EH (cell line): ENCODE measurements at places on chromosomes 16 and 17.

GRCh38 chr17:20986767-20987510 is 55.9 kb downstream of the USP22 start:
- DNase-seq = no peak

DNA sequence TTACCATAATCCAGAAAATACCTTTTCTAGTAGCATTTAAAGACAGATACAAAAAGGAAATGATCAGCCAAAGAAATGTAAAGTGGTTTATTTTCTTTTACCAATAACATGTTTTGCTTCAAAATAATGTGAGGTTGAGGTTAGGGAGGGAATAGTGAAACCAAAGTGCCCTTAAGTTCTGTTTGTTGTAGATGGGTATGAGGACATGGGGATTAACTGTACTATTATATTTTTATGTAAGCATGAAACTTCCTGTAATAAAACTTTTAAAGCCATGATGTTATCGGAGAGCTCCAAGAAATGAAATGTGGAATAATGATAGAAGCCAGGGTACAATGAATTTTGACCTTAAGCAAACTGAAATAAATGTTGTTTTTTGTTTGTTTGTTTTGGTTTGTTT is 9.9 kb downstream of the C16orf46 start:
- no peak for DNase-seq

DNA sequence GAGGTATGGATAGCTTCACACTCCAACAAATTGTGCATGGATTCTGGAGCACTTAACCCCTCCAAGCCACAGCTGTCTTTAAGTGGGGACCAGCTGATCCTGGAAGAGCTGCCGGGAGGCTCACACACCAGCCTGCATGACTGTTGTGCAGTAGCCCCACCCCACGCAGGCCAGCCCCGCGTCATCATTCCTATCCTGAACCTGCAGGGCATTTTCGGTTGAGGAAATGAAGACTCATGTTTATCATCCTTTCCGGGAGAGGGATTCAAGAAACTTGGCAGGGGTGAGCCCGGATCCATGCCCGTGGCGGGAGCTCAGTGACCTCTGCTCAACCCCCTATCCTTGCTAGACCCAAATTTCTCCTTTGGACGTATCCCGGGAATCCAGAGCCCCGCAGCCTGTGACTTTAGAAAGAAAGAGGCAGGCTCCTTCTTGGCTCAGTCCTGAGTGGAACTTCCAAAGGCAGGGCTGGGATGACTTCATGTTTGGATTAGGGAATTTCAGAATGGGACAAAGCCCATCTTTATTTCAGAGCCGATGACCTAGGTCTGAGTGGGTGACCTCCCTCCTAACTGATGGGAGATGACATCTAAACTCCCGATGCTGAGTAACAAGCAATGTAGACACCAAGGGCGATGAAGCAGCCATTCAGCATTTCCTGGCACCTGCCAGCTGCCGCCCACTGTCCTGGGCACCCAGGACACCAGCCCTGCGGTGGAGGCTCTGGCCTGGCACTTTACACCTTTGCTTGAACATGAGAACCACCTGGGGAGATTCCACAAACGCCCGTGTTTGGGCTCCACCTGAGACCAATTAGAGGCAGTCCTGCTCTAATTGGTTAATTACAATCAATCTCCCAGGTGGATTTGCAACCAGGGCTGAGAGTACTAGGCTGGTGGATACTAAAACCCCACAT is 43.3 kb upstream of the CMIP start:
- peak; percentile 89 for DNase-seq

DNA sequence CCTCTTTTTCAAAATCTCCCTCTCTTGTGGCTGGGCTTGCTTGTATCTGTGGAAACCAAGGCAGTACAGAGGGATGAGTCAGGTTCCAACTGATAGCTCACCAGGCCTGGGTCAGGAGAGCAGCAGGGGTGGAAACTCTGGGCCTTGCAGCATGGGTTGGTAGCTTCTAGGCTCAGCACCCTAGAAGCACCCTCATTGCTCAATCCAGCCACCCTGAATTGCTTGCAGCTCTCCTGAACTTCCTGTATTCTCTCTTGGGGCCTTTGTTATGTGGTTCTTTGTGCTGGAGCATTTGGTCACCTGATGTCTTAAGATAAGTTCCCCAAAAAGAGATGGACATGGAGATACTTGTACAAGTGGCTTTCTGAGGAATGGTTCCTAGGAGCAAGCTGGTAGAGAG is 169.4 kb downstream of the IRX5 start:
- DNase-seq = no peak

DNA sequence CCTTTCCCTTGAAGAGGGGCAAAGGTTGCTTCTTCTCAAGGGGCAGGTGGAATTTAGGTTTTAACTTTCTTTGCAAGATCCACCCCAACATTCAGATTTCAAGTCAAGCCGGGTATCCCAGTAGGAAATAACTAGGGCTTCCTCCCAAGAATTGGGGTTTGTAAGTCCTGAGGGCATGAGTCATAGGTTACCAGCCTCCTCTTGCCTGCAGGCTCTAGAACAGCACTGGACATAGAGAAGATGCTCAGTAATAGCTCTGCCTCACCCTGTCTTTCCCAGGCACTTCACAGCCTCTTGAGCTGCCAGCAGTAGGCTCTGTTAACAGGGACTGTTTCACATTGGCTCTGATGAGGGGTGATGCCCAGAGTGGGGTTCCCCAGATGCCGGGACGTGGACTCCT is 35.8 kb upstream of the ZFP90 start:
- DNase-seq = peak; percentile 71

DNA sequence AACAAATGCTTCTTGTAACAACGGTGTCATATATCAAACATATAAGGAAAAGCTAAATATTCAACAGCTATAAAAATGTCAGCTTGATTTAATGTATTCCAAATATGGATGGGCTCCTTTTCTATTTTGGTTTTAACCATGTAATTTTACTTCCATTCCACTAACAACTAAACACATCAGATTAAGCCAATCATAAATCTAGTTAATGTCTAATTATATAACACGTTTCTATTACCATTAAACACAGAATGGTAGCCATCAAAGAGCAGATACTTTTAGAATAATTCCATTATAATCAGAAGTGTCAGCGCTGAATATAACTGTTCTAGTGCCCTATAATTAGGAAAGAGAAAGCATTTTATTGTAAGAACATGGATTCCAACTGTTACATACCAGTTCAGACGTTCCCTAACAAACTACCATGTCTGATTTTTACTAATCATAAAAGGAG is 10.0 kb downstream of the CMC2 start:
- DNase-seq = peak; percentile 39

- DNase-seq = no peak
These were observed 3.2 kb upstream of the MYLK3 start for GRCh38 chr16:46751381-46751780.

GRCh38 chr17:17063546-17064122 is 21.4 kb downstream of the MPRIP start:
- DNase-seq = peak; percentile 61

GRCh38 chr16:46658925-46659324 is 30.1 kb downstream of the VPS35 start:
- peak; percentile 4 for DNase-seq

GRCh38 chr16:914440-914839 is 56.3 kb downstream of the LMF1 start:
- DNase-seq = peak; percentile 7

GRCh38 chr17:72724267-72724666 is 368.2 kb downstream of the SLC39A11 start:
- DNase-seq = peak; percentile 80

DNA sequence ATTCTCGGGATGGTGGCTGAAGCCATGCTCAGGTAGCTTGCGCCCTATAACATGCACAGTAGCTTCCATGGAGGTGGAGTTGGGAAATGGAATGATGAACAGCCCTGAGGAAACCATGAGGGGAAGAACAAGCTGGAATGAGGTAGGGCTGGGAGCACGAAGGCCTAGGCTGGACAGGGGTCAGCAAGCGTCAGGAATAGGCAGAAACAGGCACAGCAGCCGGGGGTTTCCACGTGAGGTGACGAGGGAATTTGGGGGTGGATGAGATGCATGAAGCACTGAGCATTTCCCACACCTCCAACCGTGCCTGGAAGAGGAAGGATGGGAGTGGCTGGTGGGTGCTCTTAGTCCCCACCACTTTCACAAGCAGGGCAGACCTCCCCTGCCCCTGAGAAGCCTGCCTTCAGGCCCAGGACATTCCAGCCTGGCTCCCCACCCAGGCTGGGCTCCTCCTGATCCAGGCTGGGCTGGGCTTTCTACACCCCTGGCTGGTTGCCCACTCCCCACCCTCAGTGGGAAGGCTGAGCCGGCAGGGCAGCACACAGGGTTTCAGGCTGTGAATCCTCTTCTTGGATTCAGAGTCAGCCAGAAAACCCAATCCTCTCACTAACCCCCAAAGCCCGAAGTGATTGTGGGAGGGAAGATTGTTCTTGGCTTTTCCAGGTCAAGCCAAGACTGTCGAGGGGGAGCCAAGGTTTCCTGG is 21.9 kb downstream of the PLEKHG4 start:
- DNase-seq = no peak

GRCh38 chr16:29974291-29975133 is 844 bp downstream of the TAOK2 start:
- DNase-seq = peak; percentile 30

GRCh38 chr16:66473654-66474519 is 46.8 kb downstream of the BEAN1 start:
- DNase-seq = no peak

DNA sequence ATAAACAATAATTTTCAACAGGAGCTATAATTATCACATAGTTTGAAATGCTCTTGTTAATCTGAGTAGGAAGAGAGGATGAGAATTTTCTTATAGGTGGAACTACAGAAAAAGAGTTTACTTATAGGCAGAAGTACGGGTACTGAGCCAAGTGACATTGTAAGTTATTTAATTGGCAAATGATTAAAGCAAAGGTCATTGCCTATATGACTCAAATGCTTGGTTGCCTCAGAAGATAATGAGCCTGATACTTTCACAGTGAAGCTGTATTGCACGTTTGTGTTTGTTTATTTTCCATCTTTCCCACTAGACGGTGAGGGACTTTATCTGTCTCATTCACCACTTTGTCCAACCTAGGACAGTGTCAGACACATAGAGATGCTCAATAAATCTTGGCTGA is 749.3 kb downstream of the MAF start:
- DNase-seq = no peak

GRCh38 chr16:79041206-79041605 is 559.3 kb downstream of the MAF start:
- DNase-seq = no peak

GRCh38 chr16:75342308-75342811 is 90.9 kb upstream of the BCAR1 start:
- peak; percentile 82 for DNase-seq

GRCh38 chr16:15517743-15518377 is 83.5 kb downstream of the BMERB1 start:
- DNase-seq = no peak

DNA sequence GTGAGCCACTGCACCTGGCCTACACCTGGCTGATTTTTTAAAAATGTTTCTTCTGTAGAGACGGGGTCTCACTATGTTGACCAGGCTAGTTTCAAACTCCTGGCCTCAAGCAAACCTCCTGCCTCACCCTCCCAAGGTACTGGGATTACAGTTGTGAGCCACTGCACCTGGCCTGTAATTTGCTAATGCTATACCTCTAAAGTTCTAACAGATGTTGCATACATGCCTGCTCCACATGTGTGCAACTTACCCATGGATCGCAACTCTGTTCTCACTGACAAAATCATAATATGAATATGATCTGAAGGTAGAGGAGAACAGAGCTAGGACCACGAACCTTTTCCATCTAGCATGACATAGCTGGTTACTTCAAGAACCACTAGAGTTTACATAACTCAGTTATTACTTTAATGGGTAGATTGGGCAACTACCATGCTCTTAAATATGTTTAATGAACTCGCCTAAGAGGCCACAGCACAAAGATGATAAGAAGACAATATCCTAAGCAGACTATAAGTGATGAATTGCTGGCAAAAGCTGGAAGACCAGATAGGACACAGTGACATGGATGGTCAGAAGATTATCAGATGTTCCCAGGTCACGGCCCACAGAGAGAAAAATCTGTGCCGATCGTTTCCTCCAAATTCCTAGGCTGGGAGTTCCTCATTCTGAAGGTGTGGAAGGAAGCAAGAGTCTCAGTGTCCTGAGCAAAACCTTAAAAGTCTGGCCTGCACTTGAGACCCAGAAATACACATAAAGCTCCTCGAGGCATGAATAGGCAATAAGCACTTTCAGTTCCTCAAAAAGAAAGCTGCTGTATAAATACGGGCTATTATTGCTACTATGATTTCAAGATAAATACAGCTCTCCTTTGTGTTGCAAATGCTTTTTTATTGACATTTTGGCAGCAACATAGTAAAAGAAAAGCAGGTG is 53.6 kb upstream of the ICAM2 start:
- DNase-seq = no peak

DNA sequence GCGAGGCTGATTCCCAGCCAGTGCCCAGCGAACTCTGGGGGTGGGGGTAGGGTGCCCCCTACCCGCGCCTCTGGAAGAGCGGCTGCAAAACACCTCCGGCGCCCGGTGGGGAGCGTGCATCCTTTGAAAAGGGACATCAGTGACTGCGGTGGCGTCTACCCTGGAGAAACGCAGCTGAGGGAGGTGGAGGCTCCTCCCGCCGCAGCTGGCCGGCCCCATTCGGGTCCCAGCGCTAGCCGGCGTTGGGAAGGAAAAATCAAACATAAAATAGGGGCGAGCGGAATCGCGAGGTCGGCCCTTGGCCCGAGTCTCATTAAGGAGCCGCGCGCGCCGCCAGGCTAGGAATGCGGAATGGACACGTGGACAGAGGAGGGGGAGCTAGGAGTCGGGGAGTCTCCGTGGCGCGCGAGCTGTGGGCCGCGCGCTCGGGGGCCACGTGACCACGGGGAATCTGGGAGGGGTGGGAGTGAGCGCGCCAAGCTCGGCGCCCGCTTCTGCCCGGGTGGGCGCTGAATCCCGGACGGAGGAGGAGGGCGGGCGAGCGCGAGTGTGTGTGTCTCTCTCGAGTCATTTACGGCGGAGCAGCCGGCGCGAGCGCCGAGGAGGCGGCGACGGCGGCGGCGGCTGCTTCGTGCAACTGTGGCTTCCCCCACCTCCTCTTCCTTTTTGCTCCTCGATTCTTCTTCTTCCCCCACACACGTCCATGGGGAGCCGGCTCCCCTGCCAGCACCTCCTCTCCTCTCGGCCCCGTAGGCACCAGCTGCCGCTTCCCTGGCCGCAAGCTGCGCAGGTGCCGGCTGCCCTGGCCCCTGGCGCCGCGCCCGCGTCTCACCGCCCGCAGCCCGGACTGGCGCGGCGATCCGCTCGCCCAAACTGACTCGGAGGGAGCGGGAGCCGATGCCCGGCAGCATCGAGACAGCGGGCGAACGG is at the start of gene TMEM132E:
TSS of gene TMEM132E (plus strand) at position 566 of the 930 bp plus-strand sequence. CDS start 1,495 bp downstream, outside the sequence.
- DNase-seq = peak; percentile 22

GRCh38 chr17:41917679-41918313 is 955 bp downstream of the ACLY start:
- DNase-seq = peak; percentile 56

DNA sequence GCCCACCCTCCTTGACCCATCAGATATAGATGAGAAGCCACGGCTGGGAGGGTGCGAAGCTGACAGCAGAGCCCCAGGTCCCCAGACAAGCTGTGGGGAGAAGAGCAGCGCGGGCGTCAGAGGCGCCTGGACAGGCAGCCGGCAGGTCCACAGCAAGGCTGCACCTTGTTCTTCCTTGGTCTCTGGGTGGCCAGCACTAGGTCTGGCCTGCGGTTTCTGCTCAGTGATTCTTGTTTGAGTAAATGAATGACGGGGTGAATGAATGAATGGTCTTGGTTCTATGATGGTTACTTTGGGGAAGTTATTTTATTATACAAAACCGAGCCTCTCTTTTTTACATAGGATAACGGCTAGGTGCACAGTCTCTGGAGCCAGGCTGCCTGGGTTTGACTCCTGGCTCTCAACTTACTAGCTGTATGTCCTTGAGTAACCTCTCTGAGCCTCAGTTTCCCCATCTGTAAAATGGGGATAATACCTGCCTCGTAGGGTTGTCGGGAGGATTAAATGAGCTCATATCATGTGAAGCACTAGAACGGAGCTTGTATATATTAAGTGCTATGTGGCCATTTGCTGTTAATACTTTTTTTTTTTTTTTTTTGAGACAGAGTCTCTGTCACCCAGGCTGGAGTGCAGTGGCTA is 86.1 kb downstream of the RAB11FIP4 start:
- no peak for DNase-seq
